ENCODE measurements at places on chromosomes 12 and 14.

DNA sequence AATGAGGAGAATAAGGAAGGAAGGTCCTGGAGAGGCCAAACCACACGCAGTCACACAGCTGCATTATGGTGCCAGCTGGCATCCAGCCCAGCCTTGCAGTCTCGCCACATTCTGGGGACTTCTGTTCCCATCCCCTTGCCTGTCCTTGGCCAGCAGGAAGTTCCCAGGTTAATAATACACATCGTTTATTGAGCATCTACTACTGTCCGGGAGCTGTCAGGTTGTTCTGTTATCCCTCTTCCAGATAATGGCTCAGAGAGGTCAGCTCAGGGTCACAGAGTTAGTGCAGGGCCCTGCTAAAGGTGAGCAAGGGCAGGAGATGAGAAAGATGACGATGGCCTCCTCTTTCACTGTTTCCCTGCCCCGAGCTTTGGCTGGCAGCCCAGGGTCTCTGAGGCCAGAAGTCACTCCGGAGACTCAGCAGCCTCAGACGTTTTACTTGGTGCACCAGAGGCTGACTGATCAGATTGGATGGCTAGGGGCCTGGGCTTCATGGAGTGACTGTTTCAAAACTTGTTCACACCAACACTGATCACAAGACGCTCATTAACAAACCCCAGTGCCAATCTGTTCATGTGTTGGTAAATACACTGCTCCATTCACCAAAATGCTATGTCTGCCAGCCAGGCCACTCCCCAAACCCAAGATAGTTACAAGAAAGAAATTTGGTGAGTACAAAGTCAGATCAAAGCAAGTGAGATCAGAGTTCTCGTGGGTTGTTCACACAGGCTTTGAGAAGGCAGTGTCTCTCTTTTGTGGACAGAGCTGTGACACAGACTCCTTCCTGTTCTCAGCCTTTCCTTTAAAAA, 79.2 kb downstream of the B4GALNT3 start:
- H3K27me3 ChIP-seq, result peaks cover 2% of the 10 kb centered on the region
- H3K4me3 ChIP-seq, result no peak overlapping the region
- no peaks in the 10 kb centered on the region for H3K4me1 ChIP-seq
- peak; percentile 44 for DNase-seq
- no peak overlapping the region for H3K27ac ChIP-seq
- no peaks in the 10 kb centered on the region for H3K36me3 ChIP-seq

DNA sequence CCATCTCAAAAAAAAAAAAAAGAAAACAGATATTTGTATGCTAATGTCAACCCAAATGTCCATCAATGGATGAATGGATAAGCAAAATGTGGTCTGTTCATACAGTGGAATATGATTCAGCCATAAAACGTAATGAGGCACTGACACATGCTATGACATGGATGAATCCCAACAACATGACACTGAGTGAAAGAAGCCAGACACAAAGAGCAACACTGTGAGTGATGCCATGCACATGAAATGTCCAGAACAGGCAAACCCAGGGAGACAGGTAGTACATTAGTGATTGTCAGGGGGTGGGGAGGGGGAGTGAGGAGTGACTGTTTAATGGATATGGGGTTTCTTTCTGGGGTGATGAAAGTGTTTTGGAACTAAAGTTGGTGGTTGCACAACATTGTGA, 50.2 kb downstream of the ARL6IP4 start:
- peaks cover 6% of the 10 kb centered on the region for H3K36me3 ChIP-seq
- no peaks in the 10 kb centered on the region for H3K27me3 ChIP-seq
- no peak overlapping the region for H3K27ac ChIP-seq
- no peak for DNase-seq
- H3K4me3 ChIP-seq, result no peak overlapping the region

GRCh38 chr12:53952335-53952694, 2.4 kb upstream of the HOXC12 start:
- DNase-seq, result no peak
- no peaks in the 10 kb centered on the region for H3K4me1 ChIP-seq
- H3K27me3 ChIP-seq, result peaks cover 91% of the 10 kb centered on the region

DNA sequence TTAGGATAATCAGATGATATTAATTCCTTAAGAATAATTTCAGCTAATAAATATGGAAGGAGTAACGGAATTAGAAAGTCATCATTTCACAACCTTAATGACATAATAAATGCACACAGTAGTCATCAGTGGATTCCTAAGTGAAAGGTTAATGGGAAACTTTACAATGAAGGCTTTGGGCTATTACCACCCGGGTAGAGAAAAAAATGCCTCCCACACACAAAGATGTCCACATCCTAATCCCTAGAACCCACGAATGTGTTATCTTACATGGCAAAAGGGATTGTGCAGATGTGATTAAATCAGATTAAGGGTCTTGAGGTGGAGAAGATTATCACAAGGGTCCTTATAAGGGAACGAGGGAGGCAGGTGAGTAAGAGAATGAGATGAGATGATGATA, 5.6 kb downstream of the TMED10 start:
- H3K36me3 ChIP-seq, result no peaks in the 10 kb centered on the region
- H3K4me1 ChIP-seq, result no peaks in the 10 kb centered on the region
- no peaks in the 10 kb centered on the region for H3K27me3 ChIP-seq
- DNase-seq, result no peak
- H3K27ac ChIP-seq, result no peak overlapping the region

- no peak for DNase-seq
- H3K36me3 ChIP-seq, result no peaks in the 10 kb centered on the region
- no peaks in the 10 kb centered on the region for H3K27me3 ChIP-seq
- no peak overlapping the region for H3K27ac ChIP-seq
- H3K4me1 ChIP-seq, result no peaks in the 10 kb centered on the region
Observed at GRCh38 chr12:53198486-53199110, 8.5 kb downstream of the ITGB7 start.

DNA sequence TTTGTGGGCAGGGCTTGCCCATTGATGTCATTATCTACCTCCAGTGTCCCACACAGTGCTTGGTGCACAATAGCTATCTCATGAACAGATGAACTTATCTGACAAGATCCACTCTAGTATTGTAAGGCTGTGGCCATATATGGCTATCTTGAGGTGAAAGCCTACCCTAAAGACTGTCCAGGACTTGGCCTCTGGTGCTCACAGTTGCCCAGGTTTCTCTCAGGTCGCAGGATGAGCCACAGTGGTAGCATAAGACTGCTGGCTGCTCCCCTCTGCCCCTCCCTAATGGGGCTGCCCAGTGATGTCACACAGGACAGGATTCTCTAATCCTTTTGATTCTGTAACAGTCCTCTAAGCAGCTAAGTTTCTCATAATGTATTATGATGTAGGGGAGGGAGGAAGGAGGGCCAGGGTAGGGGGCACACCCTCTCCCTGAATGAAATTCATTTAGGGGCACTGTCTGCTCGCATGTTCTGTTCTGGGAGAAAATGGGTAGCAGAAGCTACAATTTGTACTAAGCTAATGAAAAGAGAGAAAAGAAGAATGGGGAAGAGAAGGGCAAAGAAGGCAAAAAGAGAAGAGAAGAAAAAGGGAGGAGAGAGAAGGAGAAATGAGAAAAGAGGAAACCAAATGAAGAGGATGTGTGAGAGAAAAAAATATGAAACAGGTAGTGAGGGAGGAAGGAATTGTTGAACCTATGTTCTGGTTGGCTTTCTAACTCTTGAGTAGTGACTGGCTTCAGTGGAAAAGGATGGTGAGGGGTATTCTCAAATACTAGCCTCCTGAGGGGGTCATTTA, 3.4 kb upstream of the PPM1A start:
- no peak overlapping the region for H3K4me3 ChIP-seq
- H3K36me3 ChIP-seq, result no peaks in the 10 kb centered on the region
- no peak overlapping the region for H3K27ac ChIP-seq
- no peaks in the 10 kb centered on the region for H3K27me3 ChIP-seq

GRCh38 chr14:34700622-34701130, 13.7 kb downstream of the CFL2 start:
- no peak for DNase-seq
- H3K27me3 ChIP-seq, result no peaks in the 10 kb centered on the region
- H3K36me3 ChIP-seq, result no peaks in the 10 kb centered on the region
- no peak overlapping the region for H3K27ac ChIP-seq

DNA sequence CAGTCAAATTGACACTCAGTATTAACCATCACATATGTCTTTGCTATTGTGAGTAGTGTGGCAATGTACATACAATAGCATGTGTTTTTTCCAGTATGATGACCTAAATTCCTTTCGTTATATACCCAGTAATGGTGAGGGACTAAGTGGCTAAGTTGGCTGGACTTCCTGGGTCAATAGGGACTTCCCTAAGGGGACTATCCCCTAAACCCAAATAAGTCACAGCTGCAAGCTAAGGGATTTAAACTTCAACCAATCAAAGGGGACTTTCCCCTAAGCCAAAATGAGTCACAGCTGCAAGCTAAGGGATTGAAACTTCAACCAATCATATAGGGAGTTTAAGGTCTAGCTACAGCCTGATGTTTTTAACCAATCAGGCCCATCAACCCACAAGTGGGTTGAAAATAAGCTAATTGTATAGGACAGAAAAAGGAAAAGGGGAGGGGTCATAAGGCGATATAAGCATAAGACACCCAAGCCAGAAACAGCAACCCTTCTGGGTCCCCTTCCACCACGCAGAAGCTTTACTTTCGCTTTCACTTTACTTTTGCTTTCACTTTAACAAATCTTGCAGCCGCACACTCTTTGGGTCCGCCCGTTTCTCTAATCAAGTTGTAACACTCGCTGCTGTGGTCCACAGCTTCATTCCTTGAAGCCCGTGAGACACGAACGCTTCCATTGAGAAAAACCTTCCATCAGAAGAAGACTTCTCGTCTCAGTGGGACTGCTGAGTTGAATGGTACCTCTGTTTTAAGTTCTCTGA, 404.4 kb downstream of the FLRT2 start:
- H3K4me1 ChIP-seq, result no peaks in the 10 kb centered on the region
- H3K27me3 ChIP-seq, result no peaks in the 10 kb centered on the region
- no peak overlapping the region for H3K27ac ChIP-seq

- no peaks in the 10 kb centered on the region for H3K36me3 ChIP-seq
- no peak overlapping the region for H3K4me3 ChIP-seq
- no peak overlapping the region for H3K27ac ChIP-seq
- DNase-seq, result no peak
- no peaks in the 10 kb centered on the region for H3K27me3 ChIP-seq
Observed at GRCh38 chr14:101478796-101479410, 82.4 kb upstream of the DIO3 start.

DNA sequence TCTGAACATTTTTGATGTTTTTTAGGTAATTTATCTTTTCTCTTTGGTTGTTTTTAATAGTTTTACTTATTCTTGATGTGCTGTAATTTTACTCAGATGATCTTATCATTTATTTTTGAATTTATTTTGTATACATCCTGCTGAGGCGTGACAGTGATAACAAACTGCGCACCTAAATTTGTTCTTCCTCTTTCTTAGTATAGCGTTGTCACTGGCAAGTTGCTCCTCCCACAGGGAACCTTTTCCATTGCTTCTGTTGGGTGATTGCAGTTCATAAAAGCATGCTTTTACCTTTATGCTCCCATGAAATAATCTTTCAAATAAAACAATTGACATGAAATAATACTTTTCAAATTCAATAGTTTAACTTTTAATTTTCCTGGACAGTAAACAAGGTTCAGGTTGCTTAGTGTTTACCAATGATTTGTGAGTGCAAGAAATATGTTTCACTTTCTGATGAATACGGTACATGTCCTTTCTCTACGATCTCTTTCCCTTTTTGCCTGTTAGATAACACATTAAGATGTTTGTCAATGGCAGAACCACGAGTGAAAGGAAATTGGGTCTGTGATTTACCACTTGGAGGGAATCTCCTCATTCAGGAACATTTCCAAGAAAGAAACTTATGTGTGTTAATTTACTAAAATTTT, 223.3 kb downstream of the CCDC91 start:
- no peak overlapping the region for H3K4me3 ChIP-seq
- no peak for DNase-seq
- no peak overlapping the region for H3K27ac ChIP-seq
- H3K4me1 ChIP-seq, result peaks cover 3% of the 10 kb centered on the region

DNA sequence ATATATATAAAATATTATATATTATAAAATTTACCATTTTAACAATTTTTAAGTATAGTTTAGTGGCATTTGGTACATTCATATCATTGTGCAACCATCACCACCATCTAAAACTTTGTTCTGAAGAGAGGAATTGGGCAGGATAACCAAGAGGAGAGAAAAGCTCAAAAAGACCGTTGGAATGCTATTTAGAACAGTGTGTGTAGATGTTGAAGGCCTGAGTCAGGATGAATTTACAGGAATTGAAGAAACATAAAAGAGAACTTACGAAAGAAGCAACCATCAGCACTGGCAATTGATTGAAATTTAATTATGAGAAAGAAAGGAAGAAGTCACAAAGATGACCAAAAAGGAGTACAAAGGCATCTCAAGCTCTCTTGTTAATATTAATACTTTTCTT, 196.9 kb upstream of the PWP1 start:
- H3K36me3 ChIP-seq, result no peaks in the 10 kb centered on the region
- H3K4me1 ChIP-seq, result no peaks in the 10 kb centered on the region
- no peaks in the 10 kb centered on the region for H3K27me3 ChIP-seq
- peak; percentile 42 for DNase-seq
- H3K4me3 ChIP-seq, result no peak overlapping the region

GRCh38 chr12:104121001-104121400, 17.0 kb downstream of the NFYB start:
- H3K27ac ChIP-seq, result no peak overlapping the region
- peak; percentile 83 for DNase-seq
- no peak overlapping the region for H3K4me3 ChIP-seq
- no peaks in the 10 kb centered on the region for H3K27me3 ChIP-seq

DNA sequence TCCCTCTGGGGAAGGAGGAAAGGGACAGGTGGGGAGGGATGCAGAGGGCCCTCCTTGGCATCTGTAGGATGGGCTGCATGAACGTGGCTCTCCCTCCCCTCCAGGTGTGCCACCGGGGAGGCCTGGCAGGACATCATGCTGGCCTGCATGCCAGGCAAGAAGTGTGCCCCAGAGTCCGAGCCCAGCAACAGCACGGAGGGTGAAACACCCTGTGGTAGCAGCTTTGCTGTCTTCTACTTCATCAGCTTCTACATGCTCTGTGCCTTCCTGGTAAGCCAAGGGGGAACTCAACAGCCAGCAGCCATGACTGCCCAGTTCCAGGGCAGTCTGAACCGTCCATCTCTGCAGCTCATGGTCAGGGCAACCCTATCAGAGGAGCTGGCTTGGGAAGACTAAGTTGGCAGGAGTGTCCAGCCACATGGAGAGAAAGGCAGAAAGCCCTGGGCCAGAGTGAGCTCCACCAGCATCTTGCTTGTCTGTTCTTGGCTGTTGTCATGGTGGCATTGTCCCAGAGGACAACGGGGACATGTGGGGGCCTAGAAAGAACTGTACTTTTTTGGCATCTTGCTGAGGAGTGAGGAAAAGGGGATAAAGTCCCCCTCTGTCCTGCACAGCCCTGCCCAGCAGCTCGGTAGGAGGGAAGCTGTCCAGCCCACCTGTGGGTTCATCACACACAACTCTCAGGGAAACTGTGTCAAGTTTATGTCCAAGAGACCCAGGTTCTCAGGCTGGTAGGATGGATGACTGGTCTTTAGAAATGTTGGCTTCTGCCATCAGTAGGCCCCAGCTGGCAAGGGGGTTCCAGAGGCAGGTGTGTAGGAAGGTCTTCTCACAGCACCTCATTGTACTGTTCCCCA, 129.8 kb upstream of the FKBP4 start:
- DNase-seq, result no peak
- no peaks in the 10 kb centered on the region for H3K27me3 ChIP-seq
- peaks cover 2% of the 10 kb centered on the region for H3K36me3 ChIP-seq
- no peak overlapping the region for H3K4me3 ChIP-seq
- H3K27ac ChIP-seq, result no peak overlapping the region
- no peaks in the 10 kb centered on the region for H3K4me1 ChIP-seq

- no peaks in the 10 kb centered on the region for H3K36me3 ChIP-seq
- no peak overlapping the region for H3K27ac ChIP-seq
- H3K4me1 ChIP-seq, result peaks cover 3% of the 10 kb centered on the region
- H3K27me3 ChIP-seq, result no peaks in the 10 kb centered on the region
Observed at GRCh38 chr12:116068853-116069252, 208.6 kb downstream of the MED13L start.
